Posterior cingulate gyrus (tissue), 11 donors: ENCODE measurements at places on chromosomes 16 and 17.
A peak's percentile ranks its signal among the peaks of the same experiment; 100 is the strongest.

DNA sequence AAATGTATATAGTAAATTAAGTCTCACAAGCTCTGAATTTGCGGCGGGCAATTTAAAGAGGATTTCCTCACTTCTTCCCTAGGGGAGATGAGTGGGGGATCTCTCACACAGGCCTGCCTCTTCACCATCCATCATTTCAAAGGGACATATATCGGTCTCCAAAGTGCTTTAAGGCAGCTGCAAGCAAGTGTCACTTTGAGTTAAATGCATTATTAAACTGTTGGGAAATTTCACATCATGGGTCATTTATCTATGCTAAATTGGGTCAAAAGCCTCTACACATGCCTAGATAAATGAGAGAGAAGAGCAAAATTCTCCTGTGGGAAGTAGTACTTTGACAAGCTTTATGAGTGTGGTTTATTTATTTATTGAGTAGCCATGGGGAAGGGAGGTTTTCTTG, 1106.1 kb upstream of the GOT2 start:
- no peak for DNase-seq

DNA sequence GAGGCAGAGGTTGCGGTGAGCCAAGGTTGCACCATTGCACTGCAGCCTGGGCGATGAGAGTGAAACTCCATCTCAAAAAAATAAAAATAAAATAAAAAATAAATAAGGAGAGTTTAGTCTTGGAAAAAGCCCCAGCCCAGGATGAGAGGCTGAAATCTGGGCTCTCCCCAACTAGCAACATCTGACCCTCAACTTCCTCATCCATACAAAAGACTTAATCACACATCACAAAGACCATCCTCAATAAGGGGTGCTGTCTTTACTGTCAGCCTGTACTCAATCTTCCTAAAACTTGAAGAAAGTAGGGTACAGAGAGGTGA, 11.4 kb upstream of the SLC4A1 start:
- DNase-seq, result no peak

- DNase-seq, result no peak
Observed at GRCh38 chr17:8956465-8956902, 9.0 kb downstream of the PIK3R5 start.

GRCh38 chr16:56382459-56382858, 42.9 kb downstream of the AMFR start:
- DNase-seq, result no peak

GRCh38 chr16:14628806-14629611, 1.1 kb downstream of the PARN start:
- DNase-seq, result no peak

GRCh38 chr17:19946921-19947320, 30.7 kb downstream of the AKAP10 start:
- DNase-seq, result no peak

- no peak for DNase-seq
Observed at GRCh38 chr16:2811703-2812471, 5.2 kb upstream of the PRSS21 start.

DNA sequence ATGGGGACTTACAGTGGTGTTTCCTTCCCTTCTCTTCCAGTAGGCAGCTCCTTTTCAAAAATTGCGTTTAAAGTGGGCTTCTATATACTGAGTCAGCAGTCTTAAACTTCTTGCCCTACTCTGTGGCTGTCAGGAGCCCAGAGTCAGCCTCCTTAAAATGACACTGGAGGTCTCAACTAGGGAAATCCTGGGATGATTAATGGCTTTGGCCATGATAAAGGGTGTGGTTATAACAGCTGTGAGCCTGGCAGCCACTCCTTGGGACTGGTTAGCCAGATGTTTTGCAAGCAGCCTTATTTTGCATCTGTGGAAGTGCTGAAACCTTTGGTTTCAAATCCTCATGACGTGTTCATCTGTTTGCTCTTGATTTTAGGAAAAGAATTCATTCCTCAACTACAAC, 25.0 kb downstream of the TAC4 start:
- no peak for DNase-seq

DNA sequence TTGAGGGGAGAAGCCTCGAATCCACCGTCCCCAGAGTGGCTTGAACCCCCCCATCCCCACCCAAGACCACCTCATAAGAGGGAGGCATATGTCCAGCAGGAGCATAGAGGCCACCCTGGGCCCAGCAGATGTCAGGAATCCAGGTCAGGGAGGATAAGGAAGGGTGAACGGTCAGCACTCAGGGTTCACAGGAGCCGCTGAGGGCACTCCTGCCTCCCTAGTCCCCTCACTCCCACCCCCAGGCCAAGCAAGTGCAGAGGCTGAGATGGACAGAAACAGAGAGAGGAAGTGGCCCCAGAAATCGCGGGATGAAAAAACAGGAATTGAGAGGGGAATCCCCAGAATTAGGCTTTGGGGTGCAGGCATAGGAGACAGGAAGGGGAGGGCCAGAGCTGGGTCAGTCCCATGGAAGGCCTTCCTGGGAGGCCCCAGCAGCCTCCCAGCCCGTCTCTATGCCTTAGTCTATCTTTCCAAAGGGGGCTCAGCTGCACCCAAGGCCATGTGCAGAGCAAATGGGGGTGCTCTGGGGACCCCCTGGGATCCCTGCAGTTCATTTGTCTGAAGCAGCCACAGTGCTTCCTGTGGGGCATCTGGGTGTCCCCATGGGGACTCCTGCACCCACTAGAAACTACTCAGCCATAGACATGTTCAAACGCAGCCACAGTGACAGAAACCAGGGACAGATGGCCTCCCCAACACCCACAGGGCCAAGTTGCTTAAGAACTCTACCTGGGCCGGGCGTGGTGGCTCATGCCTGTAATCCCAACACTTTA, 1.7 kb downstream of the CMTM3 start:
- no peak for DNase-seq

DNA sequence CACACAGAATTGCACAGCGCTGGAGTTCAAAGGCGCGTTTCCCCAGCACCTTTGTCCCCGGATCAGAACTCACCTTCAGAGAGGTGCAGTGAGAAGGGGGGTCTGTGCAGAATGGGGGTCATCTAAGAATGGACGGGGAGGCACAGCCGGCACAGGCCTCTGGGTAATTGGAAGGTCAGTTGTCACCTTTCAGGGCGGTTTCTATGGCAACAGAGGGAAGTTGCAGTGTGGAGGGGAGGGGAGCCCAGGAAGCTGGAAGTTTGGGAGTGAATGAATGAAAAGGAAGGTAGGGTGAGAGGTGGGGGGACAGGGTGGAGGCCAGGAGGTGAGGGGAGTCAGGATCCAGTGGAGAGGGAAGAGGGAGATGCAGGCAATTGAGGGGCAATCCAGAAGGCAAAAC, 12.4 kb upstream of the KCNG4 start:
- DNase-seq, result no peak

DNA sequence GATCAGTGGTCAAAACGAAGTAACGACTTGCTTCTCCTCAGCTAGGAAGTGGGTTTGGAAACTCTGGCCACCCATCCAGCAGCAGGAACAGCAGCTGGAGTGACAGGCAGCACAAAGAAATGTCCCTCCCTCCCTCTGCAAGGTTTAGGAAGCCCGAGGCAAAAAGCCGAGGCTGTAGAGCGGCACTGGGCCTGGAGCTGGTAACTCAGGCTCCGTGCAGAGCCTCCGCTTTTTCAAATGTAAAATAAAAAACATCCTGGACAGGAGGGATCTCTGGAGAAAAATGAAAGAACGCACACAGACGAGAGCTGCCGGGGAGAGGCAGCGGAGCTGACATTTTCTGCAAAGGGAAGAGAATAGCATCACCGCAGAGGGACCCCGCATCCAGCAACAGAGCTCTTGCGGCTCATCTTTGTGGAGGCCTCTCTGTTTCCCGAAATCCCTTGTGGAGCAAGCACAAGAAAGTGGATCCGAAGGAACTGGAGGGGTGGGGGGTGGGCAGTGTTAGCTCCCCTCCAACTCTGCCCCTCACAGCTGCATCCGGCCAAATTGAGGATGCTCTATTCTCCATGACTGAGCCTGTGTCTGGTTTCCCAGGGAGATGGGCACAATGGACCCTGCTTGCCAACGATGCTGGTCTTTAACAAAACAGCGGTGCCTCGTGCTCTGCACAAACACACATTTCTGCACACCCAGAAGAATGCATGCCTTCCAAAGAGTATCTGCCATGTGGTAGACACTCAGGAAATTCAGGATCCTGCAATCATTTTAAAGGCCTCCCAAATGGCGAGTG, 335.5 kb upstream of the ZFHX3 start:
- DNase-seq, result no peak

DNA sequence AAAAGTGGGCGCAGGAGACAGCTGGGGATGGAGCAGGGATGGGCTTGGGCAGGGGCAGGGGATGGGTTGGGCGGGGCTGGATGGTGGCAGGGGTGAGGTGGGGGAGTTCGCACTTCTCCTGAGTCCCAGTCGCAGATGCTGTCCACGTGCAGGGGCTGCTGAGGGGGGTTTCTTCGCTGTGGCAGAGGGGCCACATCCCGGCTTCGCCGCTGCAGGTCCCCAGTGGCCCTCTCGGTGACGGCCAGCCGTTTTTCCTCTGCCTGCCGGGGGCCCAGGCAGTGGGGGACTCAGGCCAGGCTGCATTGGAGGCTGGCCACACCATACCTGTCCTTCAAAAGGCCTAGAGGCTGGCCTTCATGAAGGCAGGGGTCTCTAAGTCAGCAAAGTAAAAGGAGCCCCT, 8.3 kb downstream of the EVPL start:
- no peak for DNase-seq

DNA sequence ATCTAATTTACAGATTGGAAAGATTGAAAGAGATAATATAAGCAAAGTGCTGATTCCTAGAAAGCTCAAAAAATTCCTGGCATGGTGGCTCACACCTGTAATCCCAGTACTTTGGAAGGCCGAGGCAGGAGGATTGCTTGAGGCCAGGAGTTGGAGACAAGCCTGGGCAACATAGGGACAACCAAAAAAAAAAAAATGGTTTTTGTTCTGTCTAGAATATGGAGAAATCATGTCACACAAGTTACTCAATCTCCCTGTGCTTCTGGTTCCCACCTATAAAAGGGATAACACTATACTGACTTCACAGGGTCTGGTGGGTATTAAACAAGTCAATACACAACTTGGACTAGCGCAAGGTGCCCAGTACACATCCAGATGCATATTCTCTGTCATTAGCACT, 18.4 kb downstream of the ARHGAP17 start:
- no peak for DNase-seq

DNA sequence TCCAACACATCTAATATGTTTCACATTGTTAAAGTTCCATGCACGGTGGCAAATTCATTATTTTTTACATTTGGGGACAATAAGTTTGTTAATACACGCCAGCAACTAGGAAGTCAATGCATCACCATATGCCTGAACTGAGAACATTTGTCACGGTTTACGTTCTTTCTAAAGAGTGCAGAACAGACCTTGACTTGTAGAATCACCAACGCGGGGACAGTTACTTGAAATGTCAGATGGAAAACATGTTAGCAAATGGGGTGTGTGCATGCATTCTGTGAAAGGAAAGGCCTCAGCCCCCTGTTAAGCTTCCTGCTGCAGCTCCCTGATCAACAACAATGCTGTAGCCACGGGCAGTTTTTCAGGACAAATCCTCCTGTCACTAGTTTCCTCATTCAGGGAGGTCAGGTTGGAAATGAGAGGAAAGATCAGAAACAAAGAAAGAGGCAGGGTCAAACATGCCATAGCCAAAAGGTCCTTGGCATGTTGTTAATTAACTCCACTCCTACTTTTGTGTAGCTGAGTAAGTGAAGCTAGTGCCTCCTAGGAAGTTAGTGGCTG, 18.4 kb downstream of the SMIM36 start:
- no peak for DNase-seq

DNA sequence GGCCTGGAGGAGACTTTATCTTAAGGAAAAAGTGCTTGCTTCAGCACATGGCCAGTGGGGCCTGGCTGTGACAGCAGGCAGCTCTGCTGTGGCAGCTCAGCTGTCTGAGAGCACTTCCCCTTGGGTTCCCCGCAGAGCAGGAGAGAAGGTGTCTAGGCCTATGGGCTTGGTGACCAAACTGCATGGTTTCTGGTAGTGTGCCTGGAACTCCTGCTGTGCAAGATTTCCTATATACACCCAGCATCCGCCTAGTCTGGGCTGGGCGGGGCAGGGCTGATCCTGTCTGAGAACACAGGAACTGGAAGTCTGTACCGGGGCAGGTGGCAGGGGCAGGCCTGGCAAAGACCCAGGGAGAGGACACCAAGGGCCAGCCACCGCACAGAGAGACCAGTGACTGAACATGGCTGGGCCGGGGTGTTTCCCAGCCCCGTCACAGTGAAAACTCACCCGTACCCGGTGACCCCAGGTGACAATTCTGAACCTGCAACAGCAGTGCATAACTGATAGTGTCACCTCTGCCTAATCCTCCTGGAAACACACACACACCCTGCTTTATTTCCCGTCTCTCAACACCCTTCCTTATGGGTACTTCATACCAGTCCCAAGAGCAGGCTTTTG, 39.3 kb downstream of the CHD9 start:
- DNase-seq, result no peak

DNA sequence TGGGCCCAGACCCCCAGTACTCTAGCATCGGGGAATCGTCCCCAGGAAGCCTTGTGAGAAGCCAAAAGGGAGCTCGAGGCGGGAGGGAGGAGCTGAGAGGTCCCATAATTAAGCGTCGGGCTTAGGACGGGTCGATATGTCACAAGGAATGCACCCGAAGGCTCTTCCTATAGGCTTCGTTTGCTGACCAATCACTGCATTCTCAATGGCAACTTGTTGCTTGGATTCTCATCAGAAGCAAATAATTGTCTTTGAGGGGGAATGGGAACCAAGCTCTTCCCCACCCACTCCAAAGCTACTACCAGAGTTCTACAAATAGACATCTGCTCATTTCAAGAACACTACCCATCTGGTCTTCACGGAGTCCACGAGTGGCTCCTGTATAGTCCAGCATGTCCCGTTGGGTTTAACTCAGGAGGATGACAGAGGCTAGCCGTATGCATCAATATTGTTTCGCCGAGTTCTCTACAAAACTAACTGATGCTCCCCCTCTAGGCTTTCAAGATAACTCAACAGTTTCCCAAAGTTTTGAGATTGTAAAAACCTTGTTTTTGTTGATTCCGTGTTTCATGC, 628 bp upstream of the BLMH start:
- DNase-seq, result no peak

GRCh38 chr16:68081861-68082628, 3.1 kb upstream of the NFATC3 start:
- DNase-seq, result no peak

DNA sequence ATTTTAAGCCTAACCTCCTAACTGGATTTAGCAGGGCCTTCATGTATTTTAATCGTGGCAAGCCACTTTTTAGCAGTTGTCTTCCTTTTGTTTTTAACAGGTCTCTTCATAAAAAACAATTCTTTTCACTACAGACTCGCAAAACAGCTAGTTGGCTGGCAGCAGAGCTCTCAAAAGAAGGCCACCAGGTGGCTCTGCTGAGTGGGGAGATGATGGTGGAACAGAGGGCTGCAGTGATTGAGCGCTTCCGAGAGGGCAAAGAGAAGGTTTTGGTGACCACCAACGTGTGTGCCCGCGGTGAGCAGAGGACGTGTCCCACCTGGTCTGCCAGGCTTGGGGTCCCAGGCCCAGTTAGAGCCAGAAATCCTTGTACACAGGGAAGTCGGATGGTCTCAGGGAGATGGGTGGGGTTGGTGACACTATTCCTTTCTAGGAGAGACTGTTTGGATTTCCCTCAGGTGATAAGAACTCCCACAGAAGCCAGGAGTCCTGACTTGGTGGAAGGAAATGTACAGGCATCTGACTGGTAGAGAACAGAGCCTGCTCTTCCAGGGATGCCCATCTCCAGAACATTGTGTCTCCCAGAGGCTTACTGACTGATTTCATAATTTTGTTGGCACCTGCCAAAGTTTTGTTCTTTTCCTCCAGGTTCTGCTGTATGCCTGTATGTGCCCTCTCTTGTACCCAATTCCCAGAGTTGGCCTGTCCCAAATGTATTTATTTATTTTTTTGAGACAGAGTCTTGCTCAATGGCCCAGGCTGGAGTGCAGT, 14.9 kb upstream of the DDX19A start:
- peak; percentile 76 for DNase-seq
